ENCODE measurements at places on chromosomes 2 and 18.

DNA sequence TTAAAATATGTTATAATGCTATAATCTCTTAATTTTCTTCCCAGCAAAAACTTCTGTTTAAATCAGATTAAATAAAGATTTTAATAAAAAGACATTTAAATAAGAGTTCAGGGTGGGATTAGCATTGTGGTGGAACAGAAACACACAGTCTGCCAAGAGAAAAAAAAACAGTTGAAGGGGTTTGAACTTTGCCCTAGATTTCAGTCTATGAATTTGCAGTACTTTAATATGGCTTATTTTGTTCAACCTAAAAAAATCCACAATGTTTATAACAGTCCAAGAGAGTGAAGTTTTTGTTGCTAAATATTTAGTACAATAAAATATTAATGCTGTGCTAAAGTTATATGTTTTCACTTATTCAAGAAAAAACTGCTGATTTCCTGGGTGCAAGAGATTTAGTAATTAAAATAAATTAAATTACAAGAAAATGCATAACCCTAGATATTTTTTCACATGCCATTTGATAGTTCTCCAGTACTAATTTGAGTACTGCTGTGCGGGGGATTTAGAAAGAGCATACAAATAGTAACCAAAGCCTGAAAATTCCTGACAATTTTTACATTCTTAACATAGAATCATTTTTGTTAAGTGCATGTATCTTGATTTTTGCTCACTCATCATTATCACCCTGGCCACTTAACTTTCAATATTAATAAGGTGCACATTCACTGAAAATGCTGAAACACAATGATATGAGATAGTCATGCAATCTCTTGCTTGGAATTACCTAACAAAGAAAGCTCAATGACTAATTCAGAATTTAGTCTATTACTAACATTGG lies 52.6 kb downstream of the SLC40A1 start:
- no peak for DNase-seq

GRCh38 chr18:57727952-57728807 lies 74.9 kb downstream of the ATP8B1 start:
- no peak for DNase-seq

GRCh38 chr2:167988296-167988695 lies 259.1 kb downstream of the STK39 start:
- DNase-seq: no peak

DNA sequence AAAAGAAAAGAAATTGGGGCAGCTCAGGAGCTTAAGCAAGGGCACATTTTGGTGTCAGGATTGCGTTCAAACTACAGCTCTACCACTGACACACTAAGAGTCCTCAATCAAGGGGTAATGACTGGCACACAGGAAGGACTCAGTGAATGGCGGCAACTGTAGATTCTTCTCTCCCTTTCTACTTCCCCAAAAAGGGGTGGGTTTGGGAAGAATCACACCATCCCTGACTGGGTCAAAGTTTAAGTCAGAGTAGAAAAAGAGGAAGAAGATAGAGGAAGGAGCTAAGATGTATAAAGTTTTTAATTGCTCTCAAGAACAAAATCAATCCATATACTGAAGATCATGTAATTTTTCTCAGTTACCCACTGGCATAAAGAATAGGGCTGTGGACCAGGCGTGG lies 2.6 kb downstream of the NLRC4 start:
- no peak for DNase-seq

DNA sequence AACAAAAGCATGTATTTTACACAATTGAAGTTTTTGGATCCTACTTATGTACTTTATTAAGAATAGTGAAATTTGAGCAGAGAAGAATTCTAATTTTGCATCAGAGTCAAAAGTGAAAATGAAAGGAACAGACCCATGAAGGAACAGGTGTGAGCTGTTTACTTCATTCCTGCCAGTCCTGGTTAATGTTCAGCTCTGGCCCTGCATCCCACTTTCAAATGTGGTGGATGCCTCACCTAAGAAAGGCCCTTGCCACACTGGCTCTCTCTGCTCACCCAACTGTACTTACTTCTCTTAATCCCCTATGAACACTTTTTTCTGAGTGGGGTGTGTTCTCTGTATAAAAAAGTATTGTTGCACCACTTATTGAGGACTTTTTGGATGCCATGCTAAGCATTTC lies 22.2 kb downstream of the FAM110C start:
- DNase-seq: no peak

GRCh38 chr2:75113231-75113869 lies 86.0 kb downstream of the TACR1 start:
- DNase-seq: no peak

Data from NK-92 treated with Interleukin-12 subunit alpha and Interleukin-12 subunit beta, amount 100 ng/mL, for 24 hours (cell line).